ENCODE measurements at places on chromosomes 4 and X.

GRCh38 chr4:157221895-157222770 is 1.6 kb downstream of the GRIA2 start:
- no peak for DNase-seq

DNA sequence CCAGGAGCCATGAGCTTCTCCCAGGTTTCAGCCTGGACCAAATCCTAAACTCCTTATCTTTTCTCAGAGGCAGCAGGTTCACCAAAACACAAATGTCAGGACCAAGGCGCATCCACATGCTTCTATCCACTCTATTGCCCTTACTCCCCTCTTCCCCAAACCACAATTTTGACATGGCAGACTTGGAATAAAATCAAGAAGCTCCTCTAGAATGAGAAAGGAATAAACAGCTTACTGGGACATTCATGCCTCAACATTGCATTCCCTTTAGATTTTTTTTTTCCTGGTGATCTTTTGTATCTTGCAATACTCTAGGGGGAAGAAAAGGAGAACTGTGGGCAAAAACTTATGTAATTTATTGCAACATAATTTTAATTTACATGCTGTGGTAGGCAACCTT is 119.1 kb downstream of the TSPAN5 start:
- peak; percentile 29 for DNase-seq

DNA sequence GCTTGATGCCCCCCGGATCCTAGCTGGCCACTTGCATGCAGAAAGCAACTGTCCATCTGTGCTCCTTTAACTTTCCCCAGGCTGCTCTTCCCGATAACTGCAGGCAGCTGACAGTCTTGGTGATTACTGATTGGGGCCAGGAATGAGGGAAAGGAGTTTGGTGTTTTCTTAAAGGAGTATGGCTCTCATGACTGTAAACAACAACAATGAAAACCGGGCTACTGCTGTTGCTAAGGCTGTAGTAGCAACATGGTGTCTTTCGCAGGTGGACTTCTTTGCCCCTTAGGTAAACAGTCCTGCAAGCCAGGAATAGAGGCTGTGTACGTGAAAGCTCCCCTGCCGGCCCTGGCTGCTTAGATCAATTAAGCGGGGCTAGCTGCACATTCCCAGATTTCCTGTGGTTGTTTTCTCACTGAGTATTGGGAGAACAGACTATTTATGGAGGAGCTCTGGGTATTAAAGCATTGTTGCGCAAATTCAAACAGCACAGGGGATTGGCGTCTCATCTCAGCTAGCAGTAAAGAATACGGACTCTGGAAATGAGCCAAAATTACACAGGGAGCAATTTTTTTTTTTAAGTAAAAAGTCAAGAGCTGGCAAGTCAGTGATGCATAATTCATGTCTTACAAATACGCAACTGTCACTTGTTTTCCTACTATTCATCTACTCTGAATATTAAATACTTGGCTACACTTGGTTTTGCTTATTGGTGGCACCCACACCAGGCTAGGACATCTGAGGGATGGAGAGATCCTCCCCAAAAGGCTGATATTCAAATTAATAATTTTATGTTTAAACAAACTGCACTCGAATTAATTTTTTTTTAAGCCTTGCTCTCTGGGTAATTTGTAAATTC is 61.6 kb upstream of the NAP1L5 start:
- DNase-seq, result no peak

GRCh38 chrX:48636301-48636700 is 39.0 kb downstream of the WDR13 start:
- no peak for DNase-seq

- no peak for DNase-seq
These were observed 406.2 kb downstream of the TLL1 start for GRCh38 chr4:166279261-166279660.

GRCh38 chrX:153623310-153624029 is 23.5 kb upstream of the DUSP9 start:
- no peak for DNase-seq

GRCh38 chrX:10326578-10326977 is 169.8 kb downstream of the CLCN4 start:
- DNase-seq, result peak; percentile 0

DNA sequence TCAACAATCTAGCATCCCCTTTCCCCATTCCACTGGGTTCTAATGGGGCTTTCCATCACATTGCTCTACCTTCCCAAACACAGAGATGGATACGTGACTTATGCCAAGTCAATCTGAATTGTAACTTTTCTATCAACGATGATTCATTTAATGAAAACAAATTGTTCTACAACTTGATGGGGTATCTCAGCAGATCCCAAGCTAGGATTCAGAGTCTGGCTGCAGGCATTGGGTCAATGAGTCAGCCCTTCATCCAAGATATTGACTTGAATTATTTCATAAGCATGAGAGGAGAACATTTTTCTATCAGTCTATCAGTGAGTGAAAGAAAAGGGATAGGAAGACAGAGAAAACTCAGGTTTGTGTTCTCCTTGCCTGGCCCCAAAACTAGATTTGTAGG is 15.0 kb upstream of the HPGDS start:
- no peak for DNase-seq

- no peak for DNase-seq
These were observed 456.0 kb upstream of the FAM241A start for GRCh38 chr4:111689214-111689613.

GRCh38 chrX:153448556-153449367 is 2.9 kb upstream of the TREX2 start:
- no peak for DNase-seq

- no peak for DNase-seq
These were observed 204.6 kb downstream of the PDGFRA start for GRCh38 chr4:54433686-54434085.

DNA sequence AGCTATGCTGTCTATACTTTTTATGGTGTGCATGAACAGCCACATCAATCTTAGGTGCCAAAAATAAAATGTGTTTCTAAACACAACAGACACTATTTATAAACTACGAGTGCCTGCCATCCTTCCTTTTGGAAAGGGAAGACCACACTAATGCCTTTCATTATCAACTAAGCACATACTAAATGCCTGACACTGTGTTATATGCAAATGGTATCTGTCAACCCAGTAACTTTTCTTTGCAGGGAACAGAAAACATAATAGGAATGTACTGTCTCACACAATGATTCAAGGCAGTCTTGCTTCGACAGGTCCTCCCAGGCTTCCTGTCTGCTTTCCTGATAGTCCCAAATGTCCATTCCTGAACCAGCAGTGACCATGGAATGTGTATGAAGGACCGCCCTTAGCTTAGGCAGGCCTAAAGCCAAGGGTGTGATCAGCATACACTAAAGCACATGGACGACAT is 43.8 kb downstream of the ADGRA3 start:
- no peak for DNase-seq

GRCh38 chrX:50586980-50587379 is 116.4 kb upstream of the DGKK start:
- DNase-seq, result no peak

GRCh38 chr4:62640296-62640695 is 1440.2 kb downstream of the ADGRL3 start:
- no peak for DNase-seq

- no peak for DNase-seq
These were observed 122.9 kb downstream of the C4orf33 start for GRCh38 chr4:129218897-129219296.

DNA sequence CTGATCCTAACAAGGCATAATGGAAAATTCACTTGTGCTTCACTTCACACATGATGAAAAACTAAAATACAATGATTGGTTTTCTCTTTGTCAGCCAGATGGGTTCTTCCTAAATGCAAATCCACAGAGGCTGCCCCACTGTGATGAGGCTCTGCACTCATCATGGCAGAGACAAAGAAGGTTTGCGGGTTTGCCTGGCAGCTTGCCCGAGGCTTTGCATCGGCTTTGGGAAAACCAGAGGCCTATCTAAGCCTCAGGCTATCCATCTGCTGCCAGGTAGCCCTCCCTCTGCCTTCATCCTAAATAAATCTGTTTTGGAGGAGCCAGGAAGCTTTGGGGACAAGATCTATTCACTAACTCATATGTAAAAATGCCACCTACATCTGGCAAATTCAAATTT is 244.2 kb downstream of the PACRGL start:
- DNase-seq, result no peak

DNA sequence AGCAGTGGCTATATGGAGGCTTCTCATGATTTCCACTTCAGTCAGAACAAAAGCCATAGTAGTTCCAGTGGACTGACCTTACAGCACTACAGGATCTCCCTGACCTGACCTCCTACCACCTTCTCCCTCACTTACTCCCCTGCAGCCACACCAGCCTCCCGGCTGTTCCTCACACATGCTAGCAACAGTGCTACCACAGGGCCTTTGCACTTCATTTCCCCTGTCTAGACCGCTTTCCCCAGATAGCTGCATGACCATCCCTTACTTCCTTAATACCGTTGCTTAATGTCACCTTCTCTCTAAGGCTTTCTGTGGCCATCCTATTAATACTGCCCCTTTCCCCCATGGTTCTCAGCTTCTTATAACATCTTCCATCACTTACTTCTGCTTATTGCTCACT is 13.1 kb downstream of the GPKOW start:
- DNase-seq, result no peak

DNA sequence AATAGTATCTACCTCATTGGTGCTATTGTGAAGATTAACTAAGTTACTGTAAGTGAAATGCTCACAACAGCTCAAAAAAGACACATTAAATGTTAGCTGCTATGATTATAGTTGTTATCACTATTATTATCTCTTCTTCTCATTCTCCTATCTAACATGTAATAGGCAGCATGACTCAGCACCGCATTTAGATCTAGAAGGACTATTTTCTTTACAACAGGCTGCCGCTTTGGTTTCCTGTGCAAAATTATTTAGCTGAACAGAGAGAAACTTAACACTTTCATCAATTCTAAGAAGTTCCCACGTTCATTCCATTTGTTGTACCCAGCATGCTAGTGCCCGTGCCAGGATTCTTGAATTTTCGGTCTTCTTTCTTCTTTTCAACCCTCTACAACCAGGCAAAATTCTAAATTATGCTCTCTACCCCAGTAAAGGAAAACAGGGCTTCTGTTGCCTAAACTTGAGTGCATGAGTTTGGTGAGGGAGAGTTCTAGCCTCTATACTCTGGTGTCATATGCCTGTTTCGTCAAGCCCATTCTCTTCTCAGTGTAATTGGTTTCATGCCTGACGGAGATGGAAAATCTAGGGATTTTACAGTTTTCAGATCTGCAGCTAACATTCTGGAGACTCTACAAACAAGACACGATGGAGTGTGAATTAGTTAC is 378.9 kb downstream of the PPP1R2C start:
- DNase-seq, result no peak

DNA sequence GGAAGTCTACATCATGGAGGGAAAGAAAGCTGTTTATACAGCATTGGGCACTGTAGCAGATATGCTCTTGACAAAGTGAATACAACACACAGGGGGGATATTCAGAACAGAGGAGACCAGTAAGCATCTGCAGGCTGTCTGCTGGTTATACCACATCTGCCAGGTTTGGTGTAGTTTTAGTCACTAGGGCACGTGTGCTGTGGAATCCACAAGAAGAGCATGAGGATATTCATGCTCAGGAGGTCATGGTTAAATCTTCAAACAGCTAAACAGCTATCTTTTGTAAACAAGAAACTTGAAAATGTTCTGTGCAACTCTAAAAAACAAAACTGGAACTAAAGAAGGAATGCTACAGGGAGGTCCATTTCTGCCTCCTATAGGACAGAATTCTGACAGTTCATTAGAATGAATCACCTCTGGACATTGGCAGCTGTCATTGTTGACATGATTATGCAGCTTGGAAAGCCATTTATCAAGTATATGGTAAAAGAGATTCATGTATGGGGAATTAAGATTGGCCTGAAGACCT is 175.8 kb downstream of the RCHY1 start:
- DNase-seq, result no peak

GRCh38 chr4:174859904-174860303 is 30.9 kb upstream of the GLRA3 start:
- no peak for DNase-seq

DNA sequence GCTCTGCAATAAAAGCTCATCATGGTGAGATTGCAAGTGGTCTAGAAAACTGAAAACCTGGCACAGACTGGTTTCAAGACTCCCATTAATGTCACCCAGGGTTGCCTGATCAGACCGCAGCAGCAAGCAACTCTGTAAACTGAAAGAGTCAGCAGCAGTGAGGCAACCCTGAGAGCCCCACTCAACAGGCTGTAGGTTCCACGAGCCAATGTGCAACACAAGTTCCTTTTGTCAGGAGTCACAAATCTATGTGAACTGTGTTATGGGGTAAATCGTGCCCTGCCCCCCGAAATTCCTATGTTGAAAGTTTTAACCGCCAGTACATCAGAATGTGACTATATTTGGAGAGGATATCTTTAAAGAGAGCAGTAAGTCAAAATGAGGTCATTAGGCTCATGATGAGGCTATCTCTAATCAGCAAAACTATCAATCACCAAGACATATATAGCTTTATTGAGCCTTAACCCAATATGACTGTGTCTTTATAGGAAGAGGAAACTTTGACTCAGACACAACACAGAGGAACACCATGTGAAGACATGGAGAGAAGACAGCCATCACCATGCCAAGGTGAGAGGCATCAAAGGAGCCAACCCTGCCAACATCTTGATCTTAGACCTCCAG is 94.0 kb downstream of the FBXO8 start:
- no peak for DNase-seq

DNA sequence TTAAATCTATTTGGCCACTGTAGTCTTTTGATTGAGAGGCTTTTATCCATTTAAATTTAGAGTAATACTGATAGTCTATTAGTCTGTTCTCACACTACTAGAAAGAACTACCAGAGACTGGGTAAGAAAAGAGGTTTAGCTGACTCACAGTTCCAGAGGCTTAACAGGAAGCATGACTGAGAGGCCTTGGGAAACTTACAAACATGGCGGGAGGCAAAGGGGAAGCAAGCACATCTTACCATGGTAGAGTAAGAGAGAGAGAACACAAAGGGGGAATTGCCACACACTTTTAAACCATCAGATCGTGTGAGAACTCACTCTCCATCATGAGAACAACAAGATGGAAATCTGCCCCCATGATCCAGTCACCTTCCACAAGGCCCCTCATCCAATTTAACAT is 410.9 kb downstream of the PDGFC start:
- DNase-seq, result peak; percentile 66

- DNase-seq, result no peak
These were observed 80.5 kb downstream of the FAM53A start for GRCh38 chr4:1603413-1604135.

- DNase-seq, result no peak
These were observed 10.3 kb upstream of the CLNK start for GRCh38 chr4:10694828-10695209.

GRCh38 chr4:77022560-77023179 is 53.1 kb downstream of the CCNI start:
- no peak for DNase-seq

DNA sequence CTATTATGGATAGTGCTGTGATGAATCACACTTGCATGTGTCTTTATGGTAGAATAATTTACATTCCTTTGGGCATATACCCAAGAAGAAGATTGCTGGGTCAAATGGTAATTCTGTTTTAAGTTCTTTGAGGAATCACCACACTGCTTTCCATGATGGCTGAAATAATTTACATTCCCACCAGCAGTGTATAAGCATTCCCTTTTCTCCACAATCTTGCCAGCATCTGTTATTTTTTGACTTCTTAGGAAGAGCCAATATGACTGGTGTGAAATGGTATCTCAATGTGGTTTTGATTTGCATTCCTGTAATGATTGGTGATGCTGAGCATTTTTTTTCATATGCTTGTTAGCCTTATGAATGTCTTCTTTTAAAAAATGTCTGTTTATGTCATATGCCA is 1120.2 kb downstream of the ARAP2 start:
- DNase-seq, result no peak

- DNase-seq, result no peak
These were observed 32.7 kb downstream of the NLGN3 start for GRCh38 chrX:71177327-71177726.
